Renal cortex interstitium (tissue), 15 donors: ENCODE measurements at places on chromosomes 6 and 20. TPM values are rescaled to one million over a fixed set of nuclear protein-coding genes. Genes with fewer than 3 reads are reported as not detected.

GRCh38 chr6:42255050-42255449 lies 37.4 kb upstream of the MRPS10 start:
- DNase-seq = no peak

DNA sequence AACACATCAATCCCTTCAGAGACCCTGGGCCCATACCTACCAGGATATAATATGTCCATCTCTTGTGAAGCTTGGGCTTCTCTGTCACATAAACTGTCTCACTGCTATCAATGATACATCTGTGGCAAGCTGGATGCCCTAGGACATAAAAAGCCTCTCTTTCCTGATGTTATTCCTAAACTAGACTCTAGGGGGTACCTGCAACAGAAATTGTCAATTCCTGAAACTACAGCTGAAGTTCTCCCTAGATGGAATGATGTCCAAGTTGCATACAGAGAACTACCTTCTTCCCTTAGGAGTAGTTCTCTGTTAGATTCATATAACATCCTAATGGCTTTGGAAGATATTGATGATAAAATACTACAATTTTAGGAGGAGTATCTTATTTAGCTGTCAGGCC lies 35.8 kb downstream of the TBX18 start:
- DNase-seq = no peak

GRCh38 chr6:28371706-28372451 lies 22.1 kb downstream of the ZKSCAN3 start:
- no peak for DNase-seq

- DNase-seq = no peak
Measured at GRCh38 chr6:112600168-112600567, 253.0 kb downstream of the RFPL4B start.

- no peak for DNase-seq
Measured at GRCh38 chr20:58179432-58180099, 48.9 kb downstream of the ANKRD60 start.

Gene TMEM14B
- 89.7 TPM for polyA plus RNA-seq
